NCI-H510A (cell line): ENCODE measurements at places on chromosomes 13 and 19.

DNA sequence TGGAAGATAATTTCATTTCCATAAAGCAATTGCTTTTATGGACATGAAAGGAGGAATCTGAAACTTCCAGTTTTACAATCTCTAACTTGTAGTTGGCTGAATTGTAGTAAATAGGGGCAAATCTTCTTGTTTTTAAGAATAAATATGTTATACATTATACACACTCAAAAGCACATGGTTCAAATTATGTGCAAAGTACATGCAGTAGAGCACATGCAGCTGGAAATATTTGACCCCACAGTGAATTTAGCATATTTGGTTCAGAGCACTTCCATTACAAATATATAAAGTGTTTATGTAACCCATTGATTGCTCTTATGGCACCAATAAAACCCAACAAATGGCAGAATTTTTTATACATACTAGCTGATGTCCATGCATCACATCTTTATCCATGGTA, 180.5 kb downstream of the IRS2 start:
- no peak for DNase-seq

- no peak for DNase-seq
These were observed 111.3 kb upstream of the UQCRFS1 start for GRCh38 chr19:29324291-29324680.

DNA sequence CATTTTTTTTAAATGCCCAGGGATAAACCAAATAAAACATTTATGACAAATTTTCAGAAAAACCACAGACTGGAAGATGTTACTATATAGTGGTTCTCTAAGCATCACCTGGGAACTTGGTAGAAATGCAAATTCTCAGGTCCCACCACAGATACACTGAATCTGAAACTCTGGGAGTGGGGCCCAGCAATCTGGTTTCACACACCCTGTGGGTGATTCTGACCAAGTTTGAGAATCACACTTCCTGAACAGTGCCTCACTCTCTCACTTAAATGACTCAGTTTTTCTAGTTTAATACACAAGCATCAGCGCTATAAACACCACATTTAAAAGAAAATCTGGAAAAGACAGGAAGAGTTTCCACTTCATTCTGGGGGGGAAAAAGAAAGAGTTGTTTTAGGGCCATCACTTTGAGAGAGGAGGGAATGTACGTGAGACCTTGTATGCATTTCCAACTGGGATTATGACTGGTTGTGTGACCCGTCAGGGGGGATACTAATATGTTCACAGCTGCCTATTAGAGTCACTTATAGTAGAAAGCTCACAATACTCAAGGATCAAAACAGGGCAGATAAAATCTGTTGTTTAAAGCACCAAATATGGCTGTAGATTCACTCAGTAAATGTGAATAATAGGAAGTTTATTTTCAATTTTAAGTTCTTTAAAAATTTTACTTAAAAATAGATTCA, 567.7 kb downstream of the GPC6 start:
- no peak for DNase-seq

DNA sequence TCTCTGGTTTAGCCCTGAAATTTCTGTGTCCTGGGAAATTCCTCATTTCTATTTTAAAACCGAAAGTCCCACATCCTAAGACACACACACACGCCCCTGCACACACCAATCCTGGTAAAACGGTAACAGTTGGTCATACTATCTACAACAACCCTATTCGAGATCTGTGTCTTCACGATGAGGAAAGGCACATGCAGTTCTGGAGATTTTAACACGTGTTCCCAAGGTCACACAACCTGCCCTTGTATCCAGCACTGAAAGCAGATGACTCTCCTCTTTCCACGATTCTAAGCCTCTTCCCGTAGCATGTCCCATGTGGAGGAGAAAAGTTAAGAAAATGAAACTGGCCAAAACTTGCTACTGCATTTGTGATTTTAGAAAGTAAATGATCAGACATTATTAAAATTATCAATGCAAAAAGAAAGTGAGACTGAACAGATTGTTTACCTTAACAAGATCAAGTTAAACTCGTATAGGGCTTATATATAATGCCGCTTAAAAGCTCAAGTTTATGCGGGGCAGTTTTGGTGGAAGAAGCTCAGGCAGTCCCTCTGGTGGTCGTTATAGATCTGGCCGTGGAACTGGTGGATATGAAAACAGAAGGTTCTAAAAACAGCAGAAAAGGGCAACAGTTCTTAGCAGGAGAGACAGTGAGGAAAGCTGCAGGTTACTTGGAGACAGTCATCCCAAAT, 32.7 kb downstream of the VSTM1 start:
- no peak for DNase-seq

GRCh38 chr13:102817241-102817640, 18.3 kb downstream of the BIVM start:
- DNase-seq = no peak

- DNase-seq = no peak
These were observed 10.9 kb downstream of the NCR1 start for GRCh38 chr19:54916822-54917221.

DNA sequence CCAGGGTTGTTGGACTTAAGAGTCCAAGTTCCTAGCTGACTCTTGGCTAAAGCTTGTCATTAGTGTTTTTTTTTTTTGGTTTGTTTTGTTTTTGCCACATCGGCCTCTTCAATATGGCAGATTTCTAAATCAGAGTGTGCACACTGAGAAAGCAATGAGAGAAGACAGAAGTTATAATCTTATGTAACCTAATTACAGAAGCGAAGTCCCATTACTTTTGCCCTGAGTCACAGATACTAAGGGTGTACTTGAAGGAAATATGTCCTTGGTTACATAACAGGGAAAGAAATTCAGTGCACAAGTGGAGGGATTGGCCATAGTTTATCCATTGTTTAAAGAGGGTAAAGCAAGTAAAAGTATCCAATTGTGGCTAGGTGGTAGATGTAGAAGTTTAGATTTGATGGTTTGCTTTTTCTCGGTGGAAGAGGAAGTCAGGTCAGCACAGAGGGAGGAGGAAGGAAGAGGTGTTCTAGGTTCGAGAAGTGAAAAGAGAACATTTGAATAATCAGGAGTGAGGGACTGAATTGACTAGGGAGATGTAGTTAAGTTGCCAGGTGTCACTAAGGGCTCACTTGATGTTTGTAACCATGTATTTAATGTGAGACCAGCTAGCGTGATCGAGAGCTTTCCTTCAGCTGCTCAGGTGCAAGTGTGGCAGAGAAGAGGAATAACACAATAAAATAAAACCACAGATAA, 12.2 kb downstream of the GTF2F2 start:
- DNase-seq = no peak
